ENCODE measurements at places on chromosomes 12 and 14. TPM values are rescaled to one million over a fixed set of nuclear protein-coding genes. Genes with fewer than 3 reads are reported as not detected.

Gene LRP1-AS
- not detected for total RNA-seq

Gene SALL2
- total RNA-seq: 9.8 TPM

Gene OTX2
- not detected for total RNA-seq

Gene GPRC5A
- 26.8 TPM for total RNA-seq

Gene ABHD12B
- total RNA-seq: not detected

Gene MAP1LC3B2
- not detected for total RNA-seq

Gene SLC25A47
- not detected for total RNA-seq

Gene IRF9
- total RNA-seq: 55.0 TPM

Gene MYF6
- not detected for total RNA-seq

Gene EIF2B1
- 55.2 TPM for total RNA-seq

Gene DNAI7
- total RNA-seq: 3.4 TPM

Gene PFKM
- total RNA-seq: 29.0 TPM

Gene CMTM5
- not detected for total RNA-seq

Gene WNT1
- not detected for total RNA-seq

Gene KRT81
- not detected for total RNA-seq

Gene ANKRD52
- total RNA-seq: 22.6 TPM

Gene ANO4
- 0.74 TPM for total RNA-seq

Gene NRL
- 1.2 TPM for total RNA-seq

Gene E2F7
- 2.2 TPM for total RNA-seq

Gene GLIPR1L1
- not detected for total RNA-seq

Gene APOLD1
- total RNA-seq: 127 TPM

Gene REP15
- not detected for total RNA-seq

Gene FZD10
- 5.2 TPM for total RNA-seq

Gene TMEM63C
- total RNA-seq: 27.0 TPM

Gene GPR84
- total RNA-seq: not detected

Gene RD3L
- not detected for total RNA-seq

Gene SUOX
- 15.5 TPM for total RNA-seq

Gene KRT74
- not detected for total RNA-seq

Gene ENO2
- 20.1 TPM for total RNA-seq

Gene POU6F1
- total RNA-seq: 16.5 TPM

Gene FLRT2
- 22.8 TPM for total RNA-seq

Gene BEGAIN
- total RNA-seq: 3.4 TPM

Gene BMAL2
- total RNA-seq: 9.8 TPM

Gene FAM90A1
- not detected for total RNA-seq

Gene PRICKLE1
- total RNA-seq: 25.3 TPM

Gene LMBR1L
- total RNA-seq: 53.3 TPM

Gene ARL1
- total RNA-seq: 75.9 TPM

Gene RHOJ
- total RNA-seq: 10.8 TPM

Gene MSRB3
- total RNA-seq: 52.5 TPM

Gene FAM181A
- total RNA-seq: not detected

Gene GNB3
- 5.2 TPM for total RNA-seq

Gene CDK17
- 72.4 TPM for total RNA-seq

Gene PZP
- total RNA-seq: not detected

Gene KRT6C
- total RNA-seq: 257 TPM

Gene SLC16A7
- 38.8 TPM for total RNA-seq

Gene NELL2
- 16.9 TPM for total RNA-seq

Gene IL26
- not detected for total RNA-seq

Gene ASB2
- 24.1 TPM for total RNA-seq

Gene ADAM21
- total RNA-seq: not detected

Gene GPR65
- 1.2 TPM for total RNA-seq
